Upper lobe of right lung (tissue), 1 donor: ENCODE measurements at places on chromosomes 2 and 18. TPM values are rescaled to one million over a fixed set of nuclear protein-coding genes. Genes with fewer than 3 reads are reported as not detected.

GRCh38 chr2:1070601-1071000 is 120.0 kb downstream of the SNTG2 start:
- no peak for DNase-seq

- DNase-seq: no peak
These were observed 501.8 kb upstream of the RAB12 start for GRCh38 chr18:8107426-8107825.

The IWS1 gene
- 39.3 TPM for total RNA-seq

The C1D gene
- total RNA-seq: 19.5 TPM

The UGT1A9 gene
- total RNA-seq: not detected
